ENCODE measurements at places on chromosomes 5 and 9.

GRCh38 chr9:5499889-5500398, 10.4 kb upstream of the PDCD1LG2 start:
- DNase-seq, result peak; percentile 52

- no peak for DNase-seq
These were observed 255.4 kb upstream of the NFIL3 start for GRCh38 chr9:91678807-91679580.

DNA sequence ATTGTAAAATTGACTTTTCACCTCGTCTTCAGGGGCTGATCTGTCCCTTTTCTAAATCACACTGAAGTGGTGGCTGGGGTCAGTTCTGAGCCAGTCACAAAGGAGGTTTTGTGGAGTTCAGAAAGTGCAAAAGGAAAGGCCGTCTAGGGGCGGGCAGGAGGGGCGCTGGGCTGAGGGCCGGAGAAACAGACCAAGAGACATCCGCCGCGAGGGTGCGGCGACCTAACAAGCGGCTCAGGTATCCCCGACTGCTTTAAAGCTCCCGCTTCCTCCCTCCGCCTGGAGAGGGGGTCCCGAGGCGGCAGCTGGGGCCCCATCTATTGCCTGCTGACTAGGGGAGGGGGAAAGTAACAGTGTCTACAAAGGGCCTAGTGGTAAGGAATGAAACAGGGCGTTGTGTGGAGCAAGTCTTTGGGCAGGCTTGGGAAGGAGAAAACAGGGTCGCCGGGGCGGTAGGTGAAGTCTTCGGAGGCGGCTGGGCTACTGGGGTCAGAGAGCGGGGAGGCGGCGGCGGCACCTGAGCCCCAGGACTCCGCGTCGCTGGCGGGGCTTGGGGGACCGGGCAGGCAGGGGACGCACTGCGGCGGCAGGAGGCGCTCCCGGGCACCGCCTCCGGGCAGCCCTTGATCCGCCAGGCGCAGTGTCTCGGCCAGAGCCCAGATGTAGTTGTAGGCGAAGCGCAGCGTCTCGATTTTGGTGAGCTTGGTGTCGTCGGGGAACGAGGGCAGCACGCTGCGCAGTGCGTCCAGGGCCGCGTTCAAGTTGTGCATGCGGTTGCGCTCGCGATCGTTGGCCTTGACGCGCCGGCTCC, 950 bp downstream of the NEUROG1 start:
- DNase-seq, result peak; percentile 31

- no peak for DNase-seq
These were observed 241.8 kb downstream of the FANCC start for GRCh38 chr9:95075700-95076099.

DNA sequence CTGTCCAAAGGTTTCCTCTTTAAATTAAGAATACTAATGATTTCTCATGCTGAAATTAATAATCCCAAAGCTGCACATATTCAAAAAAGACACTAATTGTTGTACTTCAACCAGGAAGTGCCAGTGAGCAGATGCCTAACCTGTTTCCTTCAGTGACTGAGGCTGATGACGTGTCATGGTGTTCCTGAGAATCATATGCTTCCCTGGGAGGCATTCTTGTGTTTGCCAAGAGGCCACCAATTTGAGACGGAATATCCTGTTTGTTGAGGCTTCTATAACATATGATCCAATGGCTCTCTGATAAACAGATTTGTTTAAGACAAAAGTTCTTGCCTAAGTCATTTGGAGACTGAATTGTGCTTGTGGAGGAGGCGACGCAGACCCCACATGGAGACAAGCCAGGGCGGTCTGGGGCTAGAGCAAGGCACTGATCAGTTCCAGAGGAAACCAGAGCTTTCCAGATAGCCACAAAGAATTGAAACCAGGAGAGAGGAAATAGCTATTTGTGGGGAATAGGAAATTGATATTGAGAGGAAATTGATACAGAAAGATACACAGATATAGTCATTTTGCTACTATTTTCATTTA, 66.4 kb upstream of the ZNF608 start:
- DNase-seq, result no peak

- no peak for DNase-seq
These were observed 159.0 kb downstream of the KCTD16 start for GRCh38 chr5:144329681-144330080.

DNA sequence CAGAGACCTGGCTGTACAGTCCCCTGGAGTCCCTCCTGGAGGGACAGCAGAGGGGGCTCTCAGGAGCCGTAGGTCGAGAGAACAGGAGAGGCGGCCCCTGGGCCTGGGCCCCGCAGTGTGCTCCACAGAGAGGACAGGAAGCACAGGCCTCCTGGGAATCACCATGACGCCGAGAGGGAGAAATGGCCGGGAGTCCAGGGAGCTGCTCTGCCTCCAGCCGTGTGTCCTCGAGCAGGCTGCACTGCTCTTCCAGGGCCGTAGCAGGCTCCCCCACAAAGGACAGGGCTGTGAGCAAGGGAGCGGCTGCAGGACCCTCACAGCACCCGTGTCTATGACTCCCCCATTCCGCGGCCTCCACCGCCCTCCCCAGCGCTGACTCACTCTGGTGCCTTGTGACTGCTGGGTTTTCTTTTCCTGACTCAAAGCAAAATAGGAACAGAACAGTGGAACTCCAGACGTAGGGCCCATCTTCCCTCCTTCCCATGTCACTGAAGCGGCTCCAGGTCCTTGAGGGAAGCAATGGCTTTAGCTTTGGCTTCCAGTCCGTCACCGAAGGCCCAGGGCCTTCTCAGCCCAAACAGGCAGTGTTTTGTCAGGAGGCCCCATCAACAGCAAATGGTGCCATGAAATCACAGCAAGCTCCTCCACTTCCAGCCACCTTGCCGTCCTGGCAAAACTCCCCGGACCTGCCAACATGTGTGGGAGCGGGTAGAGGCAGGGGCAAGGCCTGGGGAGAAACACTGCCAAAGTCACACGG, 114.2 kb downstream of the LHFPL2 start:
- DNase-seq, result no peak

DNA sequence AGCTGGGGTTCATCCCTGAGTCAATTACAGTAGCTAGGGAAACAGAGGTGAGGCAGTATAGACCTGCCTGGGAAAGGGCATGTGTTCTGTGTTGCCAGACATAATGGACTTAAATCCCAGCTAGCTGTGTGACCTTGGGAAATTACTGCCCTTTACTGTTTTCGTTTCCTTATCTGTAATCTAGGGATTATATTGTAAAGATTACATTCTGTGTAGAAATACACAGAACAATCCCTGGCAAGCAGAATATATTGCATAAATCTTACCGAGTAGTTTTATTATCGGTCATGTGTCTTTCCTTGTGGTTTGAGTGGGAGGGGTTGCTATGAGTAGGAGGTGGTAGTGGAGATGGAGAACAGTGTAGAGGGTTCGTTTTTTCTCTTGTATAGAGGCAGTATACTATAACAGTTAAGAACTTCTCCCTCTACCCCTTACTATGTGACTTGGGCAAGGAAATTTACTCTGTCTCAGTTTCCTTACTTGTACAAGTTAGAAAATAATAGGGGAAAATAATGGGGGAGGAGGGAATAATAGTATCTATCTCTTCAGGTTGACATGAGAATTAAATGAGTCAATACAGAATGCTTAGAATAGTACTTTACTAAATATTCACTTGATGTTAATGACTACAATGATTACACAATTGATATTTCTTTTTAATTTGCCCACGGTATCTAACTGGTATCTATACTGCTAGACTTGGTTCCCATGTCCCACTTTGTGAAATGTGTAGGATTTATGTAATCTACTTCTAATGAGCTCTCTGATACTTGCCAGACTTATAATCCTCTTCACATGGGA, 7.1 kb upstream of the DMXL1 start:
- peak; percentile 14 for DNase-seq

- no peak for DNase-seq
These were observed 555.1 kb upstream of the ADAMTS16 start for GRCh38 chr5:4584982-4585381.

GRCh38 chr5:112263469-112263868, 155.6 kb downstream of the EPB41L4A start:
- no peak for DNase-seq

DNA sequence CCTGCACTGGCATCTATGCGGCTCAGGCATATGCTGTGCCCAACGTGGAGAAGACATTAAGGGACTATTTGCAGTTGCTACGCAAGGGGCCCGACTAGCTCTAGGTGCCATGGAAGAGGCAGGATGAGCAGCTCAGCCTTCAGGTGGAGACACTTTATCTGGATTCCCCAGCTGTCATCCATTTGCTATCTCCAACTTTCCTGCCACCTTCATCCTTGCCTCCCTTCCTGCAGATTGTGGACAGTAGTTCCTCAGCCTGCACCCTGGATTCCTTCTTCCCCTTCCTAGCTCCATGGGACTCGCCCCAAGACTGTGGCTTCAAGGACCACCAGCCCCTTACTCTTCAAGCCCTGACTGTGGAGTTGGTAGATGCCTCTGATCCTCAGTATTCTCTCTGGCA, 2.0 kb downstream of the SLC35A4 start:
- no peak for DNase-seq

GRCh38 chr9:78127279-78128225, 95.9 kb upstream of the GNAQ start:
- no peak for DNase-seq

DNA sequence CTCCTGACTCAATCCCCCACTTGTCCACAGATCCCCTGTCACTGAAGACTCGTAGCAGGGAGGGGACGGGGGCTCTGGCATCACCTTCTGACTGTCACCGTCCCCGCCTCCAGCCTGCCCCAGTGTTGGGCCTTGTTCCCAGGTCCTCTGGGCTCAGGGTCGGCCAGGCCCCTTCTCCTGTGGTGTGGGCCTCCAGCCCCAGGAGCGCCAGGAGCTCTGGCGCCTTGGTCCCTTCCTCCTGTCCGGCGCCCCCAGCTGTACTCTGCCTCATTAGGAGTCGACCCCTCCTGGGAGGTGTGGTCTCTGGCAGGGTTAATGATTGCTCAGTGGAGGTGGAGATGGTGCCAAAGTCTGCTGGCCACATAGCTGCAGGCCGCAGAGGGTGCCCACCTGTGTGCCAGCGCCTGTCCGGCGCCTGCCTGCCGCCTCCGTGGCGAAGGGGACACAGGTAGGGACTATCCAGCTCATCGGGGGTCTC, at the start of gene CDHR2:
Gene CDHR2, plus strand, starts transcription at position 376 of the 478 bp plus-strand sequence. CDS start 16,011 bp downstream, outside the sequence.
- no peak for DNase-seq

DNA sequence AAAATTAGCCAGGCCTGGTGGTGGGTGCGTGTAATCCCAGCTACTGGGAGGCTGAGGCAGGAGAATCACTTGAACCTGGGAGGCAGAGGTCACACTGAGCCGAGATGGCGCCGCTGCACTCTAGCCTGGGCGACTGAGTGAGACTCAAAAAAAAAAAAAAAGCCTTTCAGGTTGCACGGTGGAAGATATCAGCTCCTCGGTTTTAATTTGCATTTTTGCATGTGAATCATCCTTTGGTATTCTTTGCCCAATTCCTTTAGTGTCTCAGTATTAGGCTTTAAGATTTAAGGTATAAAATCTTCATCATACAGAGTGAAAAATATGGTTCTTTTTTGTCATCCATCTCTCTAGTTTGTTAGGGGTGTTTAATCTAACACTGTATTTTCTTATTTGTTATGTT, 173.6 kb upstream of the S1PR3 start:
- no peak for DNase-seq

DNA sequence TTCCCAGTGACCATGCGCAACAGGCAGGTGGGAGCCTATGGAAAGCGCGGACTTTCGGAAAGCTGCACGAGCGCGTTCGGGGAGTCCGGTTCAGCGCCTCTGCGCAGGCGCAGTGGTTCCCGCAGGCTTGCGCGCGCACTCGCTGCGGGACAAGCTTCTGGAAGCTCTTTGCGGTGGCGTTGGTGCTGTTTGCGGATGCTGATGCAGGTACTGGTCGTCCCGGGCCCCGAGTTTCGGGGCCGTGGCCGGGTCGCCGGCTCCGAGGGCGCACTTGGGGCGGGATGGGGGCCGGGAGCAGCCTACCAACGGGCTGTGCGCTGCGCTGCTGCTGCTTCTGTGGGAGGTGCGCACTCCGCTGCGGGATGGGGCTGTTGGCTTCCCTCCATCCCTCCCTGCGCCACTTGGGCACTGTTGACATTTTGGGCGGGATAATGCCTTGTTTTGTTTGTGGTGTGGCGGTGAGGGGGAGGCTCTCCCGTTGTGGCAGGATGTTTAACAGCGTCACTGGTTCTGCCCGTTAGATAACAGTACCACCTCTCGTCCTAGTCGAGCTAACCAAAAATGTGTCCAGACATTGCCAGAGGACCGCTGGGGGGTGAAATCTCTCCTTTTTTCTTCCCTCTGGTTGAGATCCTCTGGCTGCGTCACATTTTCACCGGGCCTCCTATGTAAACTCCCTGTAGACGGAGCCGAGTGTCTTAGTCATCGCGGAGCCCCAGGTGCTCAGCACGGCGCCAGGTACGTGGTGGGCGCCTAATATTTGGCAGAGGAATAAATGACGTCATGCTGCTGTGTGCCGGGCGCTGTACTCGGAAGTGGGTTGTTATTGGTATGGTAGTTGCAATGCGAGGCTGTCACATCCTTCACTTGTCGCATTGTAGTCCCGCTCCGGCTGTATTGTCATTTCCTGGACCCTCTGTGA, at the start of gene ZNF483:
Gene ZNF483, plus strand, starts transcription at position 124 of the 922 bp plus-strand sequence. CDS start 2,217 bp downstream, outside the sequence.
- DNase-seq, result peak; percentile 90

- DNase-seq, result no peak
These were observed 51.0 kb downstream of the ST8SIA4 start for GRCh38 chr5:100852051-100852450.

DNA sequence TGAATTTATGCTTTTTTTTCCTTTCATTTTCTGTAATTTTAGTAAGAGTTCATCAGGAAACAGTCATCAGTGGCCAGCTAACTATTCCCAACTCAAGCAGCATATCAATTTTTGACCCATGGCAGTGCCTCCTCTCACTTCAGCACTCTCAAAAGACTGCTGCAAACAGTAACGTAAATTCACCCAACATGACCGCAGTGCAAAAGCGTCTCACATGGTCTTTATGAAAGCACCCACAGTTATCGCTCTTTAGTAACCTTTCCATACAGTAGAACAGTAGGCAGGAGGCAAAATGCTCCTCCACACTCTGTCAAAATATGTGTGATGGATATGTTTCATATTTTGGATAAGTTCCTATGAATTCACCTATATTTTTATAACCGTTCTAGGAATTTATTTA, 48.6 kb downstream of the PARP8 start:
- no peak for DNase-seq

- DNase-seq, result no peak
These were observed 9.4 kb upstream of the CARD19 start for GRCh38 chr9:93086447-93087224.

GRCh38 chr5:93100428-93100827, 480.6 kb downstream of the NR2F1-AS1 start:
- DNase-seq, result peak; percentile 80

GRCh38 chr5:32506799-32507198, 62.3 kb upstream of the ZFR start:
- peak; percentile 94 for DNase-seq

- peak; percentile 48 for DNase-seq
These were observed 66.6 kb upstream of the GARNL3 start for GRCh38 chr9:127197861-127198430.

GRCh38 chr5:178797101-178797521, 62.6 kb upstream of the ZNF354B start:
- no peak for DNase-seq

GRCh38 chr9:89922099-89922498, 317.3 kb downstream of the GADD45G start:
- no peak for DNase-seq

- DNase-seq, result no peak
These were observed 634.9 kb upstream of the ZNF608 start for GRCh38 chr5:125381290-125381689.

- DNase-seq, result no peak
These were observed 33.7 kb upstream of the FCN1 start for GRCh38 chr9:134951461-134951860.

- DNase-seq, result no peak
These were observed 73.0 kb upstream of the PJA2 start for GRCh38 chr5:109482748-109483147.

All from foreskin fibroblast (primary cell).